Right renal cortex interstitium (tissue), 3 donors: ENCODE measurements at places on chromosomes 7 and 10.

- no peak for DNase-seq
These were observed 12.7 kb downstream of the FAM241B start for GRCh38 chr10:69642747-69643146.

- DNase-seq = no peak
These were observed 119.9 kb downstream of the HPSE2 start for GRCh38 chr10:99115703-99116102.

GRCh38 chr7:74084722-74085578 lies 1.3 kb downstream of the LIMK1 start:
- DNase-seq = no peak

DNA sequence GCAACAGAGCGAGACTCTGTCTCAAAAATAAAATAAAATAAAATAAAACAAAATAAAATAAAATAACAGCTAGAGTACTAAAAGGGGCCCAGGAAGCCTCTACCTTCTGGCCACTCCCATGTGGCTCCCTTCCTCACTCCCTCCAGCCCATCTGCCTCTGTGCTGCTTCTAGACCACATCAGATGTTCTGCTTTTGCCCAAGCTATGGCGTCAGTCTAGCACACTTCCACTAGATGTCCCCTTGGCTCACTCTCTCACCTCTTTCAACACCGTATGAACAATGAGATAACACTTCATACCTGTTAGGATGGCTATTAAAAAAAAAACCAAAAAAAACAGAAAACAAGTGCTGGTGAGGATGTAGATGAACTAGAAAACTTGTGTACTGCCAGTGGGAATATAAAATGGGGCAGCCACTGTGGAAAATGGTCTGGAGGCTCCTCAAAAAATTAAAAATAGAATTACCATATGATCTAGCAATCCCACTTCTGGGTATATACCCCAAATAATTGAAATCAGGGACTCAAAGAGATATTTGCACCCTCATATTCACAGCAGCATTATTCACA lies 132.3 kb downstream of the ARHGAP22 start:
- no peak for DNase-seq

DNA sequence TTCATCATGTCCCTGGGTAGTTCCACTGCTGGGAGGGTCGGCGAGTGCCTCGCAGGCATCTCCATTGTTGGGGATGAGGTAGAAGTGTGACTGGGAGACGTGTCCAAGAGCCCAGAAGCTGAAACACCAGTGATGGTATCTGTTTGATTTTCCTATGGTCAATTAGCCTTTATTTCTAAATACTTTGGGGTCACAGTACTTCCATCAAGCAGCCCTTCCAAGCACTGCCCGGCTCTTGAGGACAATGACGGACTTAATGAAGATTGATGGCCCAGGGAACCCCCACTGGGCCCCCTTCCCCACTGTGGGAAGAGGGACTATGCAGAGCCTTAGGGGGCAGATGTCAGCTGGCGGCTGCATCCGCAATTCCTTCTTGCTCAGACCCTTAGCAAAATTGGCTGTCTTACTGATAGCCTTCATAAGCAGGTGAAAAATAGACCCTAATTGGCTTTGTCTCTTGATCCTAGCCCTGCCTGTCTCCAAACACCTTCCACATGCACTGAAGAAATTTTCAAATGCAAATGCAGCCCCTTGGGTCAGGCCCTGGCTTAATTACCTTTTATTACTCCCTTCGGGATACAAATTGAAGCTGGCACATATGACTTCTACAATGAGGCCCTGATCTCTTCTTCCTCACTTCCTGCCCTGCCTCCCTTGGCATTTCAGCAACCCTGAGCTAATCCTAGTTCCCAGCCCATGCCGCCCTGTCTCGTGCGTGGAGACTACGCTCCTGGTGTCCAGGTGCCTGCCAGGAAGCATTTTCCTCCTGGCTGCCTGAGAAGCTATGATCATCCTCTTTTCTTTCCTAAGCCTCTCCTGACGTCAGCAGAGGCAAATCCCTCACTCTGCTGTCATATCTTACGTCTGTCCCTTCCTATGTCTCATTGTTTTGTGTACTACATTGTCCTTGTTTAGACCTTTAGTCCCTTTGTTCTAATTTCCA lies 124.5 kb upstream of the GDF10 start:
- no peak for DNase-seq

- DNase-seq = no peak
These were observed 117.4 kb upstream of the GPR26 start for GRCh38 chr10:123548770-123549169.

GRCh38 chr7:108097703-108098102 lies 32.5 kb downstream of the LAMB4 start:
- no peak for DNase-seq
